Cardiac fibroblast (primary cell): ENCODE measurements at places on chromosomes 11 and 22.

DNA sequence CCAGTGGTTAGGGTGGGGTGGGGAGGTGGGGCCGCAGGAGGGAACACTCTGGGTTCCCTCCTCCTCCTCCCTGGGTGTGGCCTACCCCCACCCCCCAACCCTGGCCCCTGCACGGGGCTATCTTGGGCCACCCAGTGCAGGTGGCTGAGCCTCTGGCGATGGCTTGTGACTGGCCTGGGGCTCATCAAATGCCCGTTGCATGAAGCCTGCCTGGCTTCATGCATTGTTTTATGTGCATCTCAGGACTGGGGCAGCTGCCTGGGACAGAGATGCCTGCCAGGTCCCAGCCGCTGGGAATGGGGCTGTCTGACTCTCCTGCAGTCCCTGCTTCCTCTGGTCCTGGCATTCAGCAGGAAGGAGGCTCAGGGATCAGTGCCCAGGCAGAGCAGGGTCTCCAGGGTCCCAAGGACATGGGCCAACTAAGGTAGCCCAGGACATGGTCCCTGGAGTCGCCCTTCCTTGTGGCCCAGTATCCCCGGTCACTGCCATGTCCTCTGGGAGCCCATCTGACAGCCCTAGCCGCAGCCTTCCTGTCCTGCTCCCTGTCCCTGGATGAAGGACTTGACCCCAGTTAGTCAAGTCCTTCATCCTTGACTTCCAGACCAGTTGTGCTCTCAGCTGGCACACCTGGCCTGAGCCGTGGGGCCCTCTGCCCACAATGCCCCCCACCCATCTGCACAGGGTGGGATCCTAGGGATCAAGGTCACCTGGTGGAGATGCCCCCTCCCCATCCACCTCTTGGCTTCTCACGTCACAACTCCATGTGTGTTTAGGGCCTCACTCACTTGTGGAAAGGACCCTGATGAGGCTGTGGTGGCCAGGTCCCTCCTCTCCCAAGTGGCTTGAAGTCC, 112.1 kb upstream of the FGF3 start:
- no peak for DNase-seq

GRCh38 chr11:79600711-79601110, 159.9 kb upstream of the TENM4 start:
- DNase-seq, result no peak

GRCh38 chr22:20211997-20212753, 55.9 kb downstream of the RTN4R start:
- DNase-seq, result peak; percentile 44

GRCh38 chr11:73218106-73218829, at the start of gene P2RY2:
P2RY2 (plus strand) TSS chr11:73218281; CDS start chr11:73234160, 15,879 bp downstream.
- DNase-seq, result peak; percentile 27

DNA sequence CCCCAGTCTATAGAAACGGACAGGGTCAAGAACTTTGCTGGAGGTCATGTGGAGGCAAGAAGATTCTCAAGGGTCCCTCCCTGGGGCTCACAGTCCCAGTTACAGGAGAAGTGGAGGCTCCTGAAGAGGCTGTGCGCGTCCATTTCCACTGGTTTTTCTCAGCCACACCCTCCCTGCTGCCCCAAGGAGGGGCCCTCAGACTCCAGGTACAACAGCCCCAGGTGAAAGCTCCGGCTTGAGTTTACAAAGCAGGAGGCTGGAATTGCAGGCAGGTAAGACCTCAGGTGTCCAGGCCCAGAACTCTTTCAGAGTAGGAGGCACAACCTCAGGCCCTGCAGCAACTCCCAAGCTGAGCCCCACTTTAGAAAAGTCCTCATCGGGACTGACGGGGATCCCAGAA, 3.1 kb downstream of the SHANK2 start:
- DNase-seq, result no peak
